Calu3 (cell line): ENCODE measurements at places on chromosomes 11 and 22.
A peak's percentile ranks its signal among the peaks of the same experiment; 100 is the strongest.

DNA sequence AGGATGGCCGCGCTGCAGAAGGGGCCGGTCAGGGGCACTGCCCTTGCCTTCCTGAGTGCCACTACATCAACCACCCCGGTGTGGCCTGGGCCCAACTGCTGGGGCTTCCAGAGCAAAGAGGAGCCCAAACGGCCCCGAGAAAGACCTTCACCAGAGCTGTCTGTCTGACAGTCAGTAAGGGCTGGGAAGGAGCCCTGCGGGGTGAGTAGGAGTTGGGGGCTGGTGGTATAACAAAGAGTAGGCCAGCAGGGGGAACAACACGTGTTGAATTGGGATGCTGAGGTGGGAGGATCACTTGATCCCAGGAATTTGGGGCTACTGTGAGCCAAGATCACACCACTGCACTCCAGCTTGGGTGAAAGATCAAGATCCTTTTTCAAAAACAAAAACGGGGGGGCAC is 3.9 kb downstream of the GSTT4 start:
- DNase-seq, result no peak

DNA sequence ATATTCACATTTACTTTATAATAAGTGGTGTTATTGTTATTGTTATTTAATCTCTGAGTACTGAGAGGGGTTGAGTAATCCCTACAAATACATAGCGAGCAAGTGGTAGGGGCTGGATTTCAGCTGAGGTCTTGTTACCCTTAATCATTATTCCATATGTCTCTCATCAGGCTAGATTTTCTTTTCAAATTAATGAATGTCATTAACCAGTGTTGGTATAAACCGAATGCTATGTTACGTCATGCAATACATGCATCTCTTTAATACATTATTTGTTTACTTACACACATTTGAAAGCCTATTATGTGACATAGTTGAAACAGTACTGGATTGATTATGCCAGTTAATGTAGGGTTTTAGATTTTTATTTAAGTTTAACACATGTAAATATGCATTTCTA is 18.9 kb downstream of the PDGFD start:
- DNase-seq, result no peak

GRCh38 chr11:2223153-2223794 is 47.1 kb downstream of the ASCL2 start:
- DNase-seq, result no peak

DNA sequence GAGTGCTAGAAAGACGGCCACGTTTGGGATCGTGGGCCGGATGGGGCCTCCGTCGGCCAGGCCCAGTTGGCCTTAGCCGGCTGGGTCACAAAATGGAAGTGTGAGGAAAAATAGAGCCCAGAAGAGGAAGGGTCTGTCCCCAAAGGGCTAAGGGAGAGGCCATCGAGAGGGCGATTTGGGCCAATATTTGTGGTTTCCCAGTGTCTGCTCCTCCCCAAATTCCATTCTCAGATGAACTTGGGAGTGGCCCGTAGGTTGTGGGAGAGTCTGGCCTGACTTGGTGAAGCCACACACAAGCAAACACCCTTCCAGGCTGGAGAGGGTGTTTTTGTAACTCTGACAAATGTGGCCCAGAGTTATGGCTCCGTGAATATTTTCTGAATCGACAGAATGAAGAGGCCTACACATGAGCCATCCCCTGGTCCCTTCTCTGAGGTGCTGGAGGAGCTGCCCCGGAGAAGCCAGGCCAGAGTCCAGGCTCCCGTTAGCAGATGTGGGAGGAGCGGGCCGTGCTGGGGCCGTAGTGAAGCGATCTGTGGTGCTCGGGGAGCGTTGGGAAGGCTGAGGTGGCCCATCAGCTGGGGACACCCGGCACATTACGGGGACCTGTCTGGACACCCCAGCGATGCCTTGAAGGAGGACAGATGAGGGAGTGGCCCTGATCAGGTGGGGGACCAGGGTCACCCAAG is 73.5 kb upstream of the PPARA start:
- peak; percentile 50 for DNase-seq

GRCh38 chr22:44051358-44051757 is 27.3 kb downstream of the PARVB start:
- DNase-seq, result no peak

DNA sequence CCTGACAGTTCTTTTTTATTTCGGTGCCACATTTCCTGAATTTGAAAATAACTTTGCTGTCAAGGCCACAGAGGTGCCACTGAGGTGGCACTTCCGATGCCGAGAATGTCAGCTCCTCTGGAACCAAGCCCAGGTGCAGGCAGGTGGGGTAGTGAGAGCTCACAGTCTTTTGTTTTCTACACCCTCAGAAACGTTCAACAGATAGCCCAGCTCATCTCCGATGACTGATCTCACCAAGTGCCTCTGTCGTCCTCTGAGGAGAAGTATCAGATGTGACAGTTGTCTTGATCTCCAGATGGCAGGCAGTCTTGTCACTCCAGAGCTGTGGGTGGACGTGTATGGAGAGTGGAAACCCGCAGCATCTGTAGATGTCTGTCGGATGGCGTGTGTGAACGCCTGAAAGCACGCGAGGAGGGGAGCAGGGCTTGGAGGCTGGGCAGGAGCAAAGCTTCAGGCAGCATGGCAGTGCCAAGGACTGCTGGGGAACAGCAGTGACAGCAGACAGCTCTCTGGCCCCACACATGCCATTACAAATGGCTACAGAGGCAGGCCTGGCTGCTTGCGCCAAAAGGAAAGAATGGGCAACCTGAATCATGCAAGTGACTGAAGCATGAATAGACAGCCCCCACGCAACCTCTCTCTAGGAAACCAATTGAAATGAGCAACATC is 877.0 kb downstream of the OPCML start:
- DNase-seq, result no peak

DNA sequence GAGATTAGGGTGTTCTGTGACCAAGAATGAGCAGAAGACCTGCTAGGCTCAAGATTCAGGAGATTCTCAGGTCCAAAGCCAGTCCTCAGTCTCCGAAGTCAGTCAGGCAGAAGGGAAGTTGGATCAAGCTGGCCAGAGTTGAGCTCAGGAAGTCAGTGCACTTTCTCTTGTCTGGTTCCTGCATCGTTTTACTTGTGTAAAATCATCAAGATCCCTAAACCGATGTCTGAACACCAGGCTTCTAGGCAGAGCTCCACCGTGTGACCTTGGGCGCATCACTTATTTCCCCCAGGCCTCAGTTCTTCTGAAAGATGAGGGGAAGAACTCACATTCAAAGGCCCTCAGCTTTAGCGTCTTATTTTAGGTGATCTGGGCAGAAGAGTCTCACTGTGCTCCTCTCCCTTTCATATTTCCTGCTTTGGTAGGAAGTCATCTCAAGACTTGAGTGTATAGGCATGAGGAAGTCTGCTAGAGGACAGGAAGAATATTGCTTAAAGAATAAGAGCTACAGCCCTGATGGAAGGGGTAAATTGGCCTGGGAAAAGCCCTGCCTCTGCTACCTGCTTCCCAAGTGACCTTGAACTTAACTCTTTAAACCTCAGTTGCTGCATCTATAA is 20.2 kb downstream of the NF2 start:
- no peak for DNase-seq

DNA sequence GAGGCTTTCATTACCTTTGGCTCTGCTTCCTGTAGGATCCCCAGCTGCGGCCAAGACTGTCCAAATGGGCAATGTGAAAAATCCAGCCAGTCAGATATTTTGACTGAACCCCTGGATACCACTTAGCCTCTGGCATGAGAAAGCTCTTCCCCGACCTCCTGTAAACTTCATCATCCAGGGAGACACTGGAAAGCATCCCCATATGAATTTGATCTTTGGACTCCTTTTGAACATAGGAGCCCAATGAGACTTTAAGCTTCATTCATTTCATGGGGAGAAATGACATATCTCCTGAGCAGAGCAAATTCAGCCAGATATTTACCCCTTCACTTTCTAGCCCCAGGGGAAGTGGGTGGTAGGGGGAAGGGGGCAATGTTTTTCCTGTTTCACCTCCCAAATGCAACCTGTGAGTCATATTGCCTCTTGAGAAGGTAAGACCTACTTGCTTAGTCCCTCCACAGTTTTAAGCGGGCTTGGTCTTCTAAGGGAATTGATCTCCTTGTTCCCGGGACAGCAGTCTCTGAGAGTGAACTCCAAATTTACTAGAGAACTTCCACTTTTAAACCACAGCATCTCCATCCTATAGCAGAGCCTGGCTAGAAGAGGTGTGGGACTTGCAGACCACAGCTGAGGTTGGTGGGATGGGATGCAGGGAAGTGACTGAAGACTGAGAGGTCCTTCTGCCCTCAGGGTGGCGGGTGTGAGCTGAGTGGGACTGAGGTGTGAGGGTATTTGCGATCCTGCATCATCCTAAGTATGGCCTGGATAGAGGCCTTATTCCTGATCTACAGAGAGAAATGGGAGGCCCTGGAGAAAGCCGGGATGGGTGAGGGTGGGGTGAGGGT is 20.3 kb upstream of the POU2AF1 start:
- no peak for DNase-seq

DNA sequence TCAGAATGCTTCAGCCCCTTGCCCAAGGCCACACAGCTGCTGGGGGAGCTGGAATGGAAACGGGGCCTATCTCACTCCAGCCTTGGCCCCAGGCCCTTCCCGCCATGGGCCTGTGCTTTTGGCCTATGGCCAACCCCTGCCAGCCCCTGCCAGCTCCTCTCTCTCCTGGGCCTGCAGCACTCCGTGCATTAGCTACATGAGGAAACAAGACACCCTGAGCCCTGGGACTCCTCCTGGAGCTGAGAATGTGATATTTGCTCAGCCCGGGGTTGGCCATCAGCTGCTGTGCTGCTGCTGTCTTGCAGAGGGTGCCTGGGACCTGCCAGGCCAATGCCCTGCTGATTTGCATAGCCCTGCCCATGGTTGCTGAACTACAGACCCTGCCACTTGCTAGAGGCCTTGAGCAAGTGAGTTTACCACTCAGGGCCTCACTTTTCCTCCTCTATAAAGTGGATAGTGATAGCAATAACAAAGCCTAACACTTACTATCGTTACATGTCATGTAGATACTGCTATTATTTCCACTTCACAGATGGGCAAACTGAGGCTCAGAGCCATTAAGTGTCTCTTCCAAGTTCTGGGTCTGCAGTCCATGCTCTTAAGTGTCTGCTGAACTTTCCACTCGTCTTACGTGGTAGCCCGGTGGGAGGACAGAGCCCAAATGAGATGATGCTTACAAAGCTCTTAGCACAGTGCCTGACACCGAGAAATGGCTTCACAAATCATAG is 99.6 kb downstream of the KIAA1671 start:
- no peak for DNase-seq

- DNase-seq, result no peak
Observed at GRCh38 chr22:44604455-44604854, 97.5 kb upstream of the PRR5 start.

GRCh38 chr22:47444746-47445065 is 682.3 kb downstream of the TBC1D22A start:
- no peak for DNase-seq

- DNase-seq, result no peak
Observed at GRCh38 chr11:31118566-31118965, 251.0 kb downstream of the DCDC1 start.

DNA sequence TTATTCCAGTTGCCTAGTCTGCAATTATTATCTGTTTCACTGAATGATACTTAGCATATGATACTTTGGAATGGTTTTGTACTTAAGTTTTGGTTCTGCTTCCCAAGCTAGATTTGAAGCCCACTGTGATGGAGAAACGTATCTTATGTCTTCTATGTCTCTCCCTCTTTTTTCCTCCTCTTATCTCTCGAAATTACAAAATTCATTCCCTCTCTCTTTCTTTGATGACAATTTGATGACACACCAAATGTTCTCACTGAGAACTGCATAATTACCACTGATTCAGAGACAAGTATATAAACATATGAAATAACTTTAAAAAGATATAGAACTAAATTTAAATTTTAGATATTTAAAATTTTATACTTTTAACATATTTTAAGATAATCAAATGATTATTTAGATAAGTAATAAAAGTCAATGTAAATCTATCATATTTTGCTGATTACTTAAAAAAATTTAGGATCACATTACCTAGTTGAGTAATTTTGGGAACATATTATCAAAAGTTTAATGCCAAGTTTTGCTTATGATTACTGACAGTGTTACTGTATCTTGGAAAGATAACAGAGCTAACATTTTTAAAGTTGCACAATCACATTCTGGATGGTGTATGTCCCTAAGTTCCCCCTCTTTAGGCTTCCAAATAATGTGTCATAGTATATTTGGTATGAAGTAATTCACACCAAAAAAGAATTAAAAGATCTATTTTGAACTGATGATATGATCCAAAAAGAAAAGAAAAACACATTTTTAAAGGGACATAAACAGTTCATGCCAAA is 255.3 kb downstream of the SBF2 start:
- DNase-seq, result no peak

DNA sequence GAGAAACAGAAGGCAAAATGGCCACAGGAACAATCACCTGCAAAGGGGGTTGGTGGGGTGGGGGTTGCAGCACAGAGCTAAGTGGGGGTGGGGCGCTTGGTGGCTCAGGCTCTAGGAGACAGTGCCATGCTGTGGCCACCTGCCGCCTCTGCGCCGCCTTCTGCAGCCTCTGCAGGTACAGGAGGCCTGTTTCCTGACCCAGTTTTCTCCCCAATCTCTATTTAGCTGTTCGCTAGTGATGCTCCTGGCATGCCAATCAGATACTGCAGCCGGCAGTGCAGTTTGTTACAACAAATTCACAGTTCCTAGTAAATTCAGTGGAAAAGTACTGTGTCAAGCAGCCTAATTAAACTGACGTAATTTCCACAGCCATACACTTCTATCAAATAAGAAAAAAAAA is 106.4 kb downstream of the SERGEF start:
- peak; percentile 45 for DNase-seq

DNA sequence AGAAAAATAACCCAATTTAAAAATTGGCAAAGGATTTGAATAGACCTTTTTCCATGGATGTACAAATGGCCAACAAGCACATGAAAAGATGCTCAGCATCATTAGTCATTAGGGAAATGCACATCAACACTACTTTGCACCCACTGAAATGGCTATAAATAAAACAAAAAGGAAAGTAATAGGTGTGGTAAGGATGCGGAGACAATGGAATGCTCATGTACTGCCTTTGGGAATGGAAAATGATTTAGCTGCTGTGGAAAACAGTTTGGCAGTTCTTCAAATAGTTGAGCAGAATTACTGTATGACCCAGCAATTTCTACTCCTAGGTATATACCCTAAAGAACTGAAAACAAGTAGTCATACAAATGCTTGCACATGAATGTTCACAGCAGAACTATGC is 37.4 kb downstream of the LARGE2 start:
- no peak for DNase-seq

GRCh38 chr22:41367680-41368542 is 13.8 kb upstream of the TEF start:
- DNase-seq, result no peak
